ENCODE measurements at places on chromosomes 3 and 15. TPM values are rescaled to one million over a fixed set of nuclear protein-coding genes. Genes with fewer than 3 reads are reported as not detected.

KLF15 gene
- total RNA-seq, result 36.0 TPM

BTLA gene
- total RNA-seq, result not detected

TBC1D23 gene
- 23.4 TPM for total RNA-seq

HRG gene
- total RNA-seq, result not detected

STAB1 gene
- 55.0 TPM for total RNA-seq

ST3GAL6 gene
- 91.1 TPM for total RNA-seq

SLC6A20 gene
- not detected for total RNA-seq

SATB1 gene
- total RNA-seq, result 41.3 TPM

- no peak for DNase-seq
Observed at GRCh38 chr3:53688989-53689388, 157.2 kb downstream of the CHDH start.

GRCh38 chr3:62011666-62012065 lies 361.7 kb downstream of the FEZF2 start:
- DNase-seq, result no peak

DNA sequence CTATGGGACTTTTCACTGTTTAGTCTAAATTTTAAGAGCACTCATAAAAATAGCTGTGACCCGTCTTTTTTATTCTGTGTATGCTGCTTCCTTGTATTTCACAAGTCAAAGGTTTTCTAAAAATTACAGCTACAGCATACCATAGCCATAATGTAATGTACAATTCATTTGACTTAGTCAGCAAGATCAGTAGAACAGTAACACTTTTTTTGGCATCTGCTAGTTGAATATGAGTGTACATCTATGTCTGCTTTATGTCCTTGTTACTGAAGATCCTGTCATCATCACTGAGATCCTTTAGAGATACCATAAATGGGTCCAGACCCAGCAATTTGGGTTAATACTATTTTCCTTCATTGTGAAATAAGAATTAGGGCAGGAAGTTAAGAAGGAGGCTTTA lies 42.2 kb downstream of the CMSS1 start:
- no peak for DNase-seq

GRCh38 chr3:13535905-13536304 lies 13.0 kb upstream of the FBLN2 start:
- no peak for DNase-seq

DNA sequence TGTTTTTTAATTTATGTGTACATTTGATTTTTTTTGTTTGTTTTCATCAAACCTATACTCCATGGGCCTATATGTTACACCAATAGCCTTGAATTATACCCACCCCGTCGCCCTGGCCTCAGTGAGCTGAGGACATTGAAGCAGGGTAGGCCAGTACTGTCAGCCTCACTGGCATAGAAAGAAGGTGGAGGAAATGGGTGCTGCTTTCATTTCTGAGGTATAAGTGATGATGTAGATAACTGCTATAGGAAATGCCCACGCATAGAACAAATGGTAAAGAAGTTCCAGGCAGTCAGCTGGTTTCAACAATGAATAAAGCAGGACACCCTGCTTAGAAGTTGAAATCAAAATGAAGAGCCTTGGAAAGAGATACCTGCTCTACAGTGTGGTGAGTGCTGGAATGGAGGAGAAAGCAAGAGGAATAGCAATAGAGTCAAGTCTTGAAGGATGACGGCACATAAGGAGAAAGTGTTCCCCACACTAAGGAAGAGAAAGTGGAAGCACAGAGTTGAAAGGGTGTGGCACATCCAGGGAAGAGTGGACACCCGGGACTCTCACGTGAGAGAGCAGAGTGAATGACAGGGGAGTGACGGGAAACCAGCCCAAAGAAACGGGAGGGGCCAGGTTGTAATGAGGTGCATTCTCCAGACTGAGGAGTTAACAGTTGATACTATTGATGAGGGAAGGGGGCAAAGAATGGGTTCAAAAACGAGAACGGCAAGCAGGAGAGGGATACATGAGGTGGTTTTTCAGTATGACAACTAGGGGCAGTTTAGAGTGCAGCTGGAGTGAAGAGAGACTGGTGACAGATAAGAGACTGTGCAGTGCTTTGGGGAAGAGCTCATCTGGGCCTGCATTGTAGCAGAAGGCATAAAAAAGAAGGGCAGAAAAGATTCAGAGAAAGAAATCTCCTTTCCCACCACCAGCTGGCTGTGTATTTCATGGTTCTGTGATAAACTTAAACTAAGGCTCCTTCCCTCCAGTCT lies 70.5 kb downstream of the KLHL25 start:
- DNase-seq, result no peak

- no peak for DNase-seq
Observed at GRCh38 chr3:50873376-50874157, 198.8 kb downstream of the DOCK3 start.

- DNase-seq, result no peak
Observed at GRCh38 chr15:26939398-26939797, 31.6 kb upstream of the GABRG3 start.

DNA sequence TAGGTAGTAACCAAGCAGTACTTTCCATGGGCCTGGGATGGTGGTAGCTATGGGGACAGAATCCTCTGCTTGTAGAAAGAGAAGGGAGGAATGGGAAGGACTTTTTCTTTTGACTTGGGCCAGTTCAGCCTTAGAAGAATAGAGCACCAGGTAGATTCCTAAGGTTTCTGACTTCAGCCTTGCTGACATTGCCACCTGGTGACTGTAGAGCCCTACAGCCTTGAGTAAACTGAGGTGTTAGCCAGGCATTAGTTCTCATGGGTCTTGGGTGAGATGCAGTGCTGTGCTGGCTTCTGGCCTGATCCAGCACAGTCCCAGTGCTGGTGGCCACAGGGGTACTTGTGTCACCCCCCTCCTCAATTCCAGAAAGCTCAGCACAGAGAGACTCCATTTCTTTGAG lies 171.1 kb downstream of the ZBBX start:
- DNase-seq, result no peak

DNA sequence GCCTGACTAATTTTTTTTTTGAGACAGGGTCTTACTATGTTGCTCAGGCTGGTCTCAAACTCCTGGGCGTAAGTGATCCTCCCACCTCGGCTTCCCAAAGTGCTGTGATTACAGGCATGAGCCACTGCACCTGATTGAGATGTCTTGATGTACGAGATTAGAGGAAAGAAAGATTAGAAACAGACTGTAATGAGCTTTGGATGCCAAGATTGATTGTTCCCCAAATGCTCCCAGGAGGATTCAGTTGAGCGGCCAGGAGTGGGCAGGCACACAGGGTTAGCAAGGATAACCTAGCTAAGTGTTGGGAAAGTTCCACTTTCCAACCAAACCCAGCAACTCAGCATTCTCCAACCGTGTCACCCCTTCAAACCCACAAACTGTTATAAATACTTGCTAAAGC lies 63.7 kb downstream of the SRGAP3 start:
- DNase-seq, result no peak

- no peak for DNase-seq
Observed at GRCh38 chr3:98553753-98554152, 22.0 kb downstream of the GPR15 start.

- peak; percentile 66 for DNase-seq
Observed at GRCh38 chr15:75646944-75647364, 758 bp upstream of the SNX33 start.
